Neuronal stem cell (in vitro differentiated cells): ENCODE measurements at places on chromosomes 2 and 18.

GRCh38 chr2:3041246-3041645 lies 336.4 kb downstream of the EIPR1 start:
- no peak for DNase-seq

DNA sequence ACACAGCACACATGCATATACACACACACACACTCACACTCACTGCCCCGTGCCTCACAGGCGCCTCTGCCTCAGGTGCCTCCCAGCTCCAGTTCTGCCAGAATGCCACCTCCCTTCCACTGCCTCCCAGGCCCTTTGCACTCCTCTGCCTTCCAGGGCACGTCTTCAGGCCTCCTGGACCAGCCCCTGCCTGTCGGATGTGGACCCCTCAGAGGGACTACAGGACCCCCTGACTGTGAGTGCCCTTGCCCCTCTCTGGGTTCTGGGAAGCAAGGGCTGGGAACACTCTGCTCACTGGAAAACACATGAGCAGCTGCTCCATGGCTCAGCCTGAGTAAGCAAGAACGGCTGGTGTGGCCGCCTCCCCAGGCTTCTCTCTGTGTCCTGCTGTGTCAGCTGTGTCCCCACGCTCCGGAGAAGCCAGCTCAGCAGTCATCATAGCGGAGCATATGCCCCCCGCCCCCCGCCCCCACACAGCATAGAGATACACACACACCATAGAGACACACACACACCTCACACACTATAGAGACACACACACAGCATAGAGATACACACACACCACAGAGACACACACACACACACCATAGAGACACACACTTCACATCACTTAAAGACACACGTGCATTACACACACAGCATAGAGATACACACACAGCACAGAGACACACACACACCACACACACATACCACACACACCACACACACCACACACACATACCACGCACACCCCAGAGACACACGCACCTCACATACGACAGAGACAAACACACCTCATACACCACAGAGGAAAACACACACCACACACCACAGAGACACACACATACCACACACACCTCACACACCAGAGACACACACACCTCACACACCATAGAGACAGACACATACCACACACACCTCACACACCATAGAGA lies 271.3 kb downstream of the CYRIA start:
- no peak for DNase-seq

DNA sequence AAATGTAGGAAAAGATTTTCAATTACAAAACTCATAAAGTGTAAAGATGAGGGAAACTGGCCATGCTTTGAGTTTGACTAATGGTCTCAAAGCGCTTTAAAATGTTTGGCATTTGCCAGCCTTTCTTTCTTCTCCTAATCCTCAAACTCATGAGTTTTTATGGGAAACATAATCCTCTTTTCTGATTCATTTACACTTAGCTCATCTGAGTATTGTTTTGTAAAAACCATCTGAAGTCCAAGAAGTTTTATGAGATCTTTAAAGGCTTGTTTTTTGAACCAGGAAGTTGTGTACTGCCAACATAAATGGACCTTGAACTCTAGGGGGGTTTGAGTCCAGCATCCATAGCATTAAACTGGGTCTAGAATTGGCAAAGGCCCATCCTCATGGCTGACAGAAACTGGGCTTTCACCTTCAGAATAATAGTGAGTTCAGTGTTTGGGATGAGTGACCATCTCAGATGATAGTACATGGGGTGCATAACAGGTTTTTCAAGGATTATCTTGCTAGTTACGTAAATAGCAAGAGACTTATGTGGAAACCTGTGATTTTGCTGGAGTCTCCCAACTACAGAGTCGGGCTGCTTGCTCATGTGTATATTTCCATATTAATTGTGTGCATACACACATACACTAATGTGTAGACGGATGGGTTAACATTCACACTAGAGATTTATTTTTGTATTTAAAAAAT lies 3.8 kb upstream of the LTBP1 start:
- DNase-seq, result no peak

DNA sequence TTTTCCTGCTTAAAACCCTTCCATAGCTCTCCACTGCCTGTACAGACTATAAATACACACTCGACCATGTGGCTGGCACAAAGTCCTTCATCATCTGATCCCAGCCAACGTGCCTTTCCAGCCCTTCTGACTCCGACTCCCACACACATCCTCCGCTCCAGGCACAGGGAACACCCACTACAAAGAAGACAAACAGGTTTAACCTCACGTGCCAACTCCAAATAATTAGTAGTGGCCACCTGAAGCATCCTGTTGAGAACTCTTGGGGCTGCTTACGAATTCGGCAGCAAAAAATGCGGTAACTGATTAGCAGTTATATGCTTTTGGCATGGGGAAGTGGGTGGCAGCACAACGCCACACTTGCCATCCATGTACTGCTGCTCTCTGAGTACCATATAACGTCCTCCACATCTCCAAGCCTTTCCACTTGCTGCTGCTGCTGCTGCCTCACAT lies 12.1 kb downstream of the SPIRE1 start:
- DNase-seq, result no peak

- DNase-seq, result no peak
These were observed 89.5 kb upstream of the STK39 start for GRCh38 chr2:168336786-168337388.

DNA sequence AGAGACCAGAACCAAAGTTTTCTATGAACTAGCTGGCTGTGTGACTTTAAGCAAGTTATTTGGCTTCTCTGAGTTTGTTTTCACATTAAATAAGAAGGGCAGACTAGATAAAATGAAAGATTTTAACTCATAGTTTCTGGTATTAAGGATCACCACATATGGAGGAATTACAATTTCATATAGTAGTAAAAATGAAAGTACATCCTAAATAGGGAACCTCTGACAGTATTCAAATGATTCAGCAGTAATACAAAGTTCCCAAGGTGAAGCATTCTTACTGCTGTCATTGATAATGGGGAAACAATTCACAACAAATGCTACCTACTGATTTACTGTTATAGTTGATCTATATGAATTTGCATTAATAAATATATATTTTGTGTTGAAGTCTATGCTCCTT lies 170.3 kb upstream of the VRK2 start:
- DNase-seq, result no peak

- no peak for DNase-seq
These were observed 43.0 kb downstream of the EPC2 start for GRCh38 chr2:148687543-148687942.

DNA sequence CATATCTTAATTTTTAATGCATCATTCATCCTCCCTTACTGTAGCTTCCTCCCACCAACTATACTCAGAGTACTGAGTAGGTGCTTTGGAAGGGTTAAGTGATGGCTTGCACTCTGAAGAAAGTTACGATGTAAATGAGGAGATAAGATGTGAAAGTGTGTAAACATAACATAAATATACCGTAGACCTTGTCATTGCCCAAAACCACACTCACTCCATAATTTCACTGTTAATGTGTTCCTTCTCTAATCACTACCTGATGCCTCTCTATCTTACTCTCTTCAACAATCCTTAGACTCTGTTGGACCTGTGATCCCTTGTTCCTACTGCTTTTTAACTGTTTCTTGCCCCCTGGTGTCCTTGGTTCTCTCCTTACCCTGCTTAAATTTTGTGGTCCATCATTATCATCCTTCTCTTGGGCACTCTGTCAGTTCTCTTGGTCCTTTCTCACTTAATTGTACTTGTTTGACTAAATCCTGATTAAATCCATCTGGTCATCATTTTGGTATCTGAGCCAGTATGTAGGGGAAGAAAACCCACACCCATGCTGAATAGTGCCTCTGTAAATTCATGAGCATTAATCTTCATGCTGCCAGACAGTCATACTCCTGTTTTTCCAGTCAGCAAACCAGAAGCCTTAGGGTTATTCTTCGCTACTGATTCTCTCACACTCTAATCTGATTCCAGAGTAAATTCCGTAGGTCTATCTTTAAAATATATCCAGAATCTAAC lies 45.0 kb downstream of the PMS1 start:
- DNase-seq, result no peak

DNA sequence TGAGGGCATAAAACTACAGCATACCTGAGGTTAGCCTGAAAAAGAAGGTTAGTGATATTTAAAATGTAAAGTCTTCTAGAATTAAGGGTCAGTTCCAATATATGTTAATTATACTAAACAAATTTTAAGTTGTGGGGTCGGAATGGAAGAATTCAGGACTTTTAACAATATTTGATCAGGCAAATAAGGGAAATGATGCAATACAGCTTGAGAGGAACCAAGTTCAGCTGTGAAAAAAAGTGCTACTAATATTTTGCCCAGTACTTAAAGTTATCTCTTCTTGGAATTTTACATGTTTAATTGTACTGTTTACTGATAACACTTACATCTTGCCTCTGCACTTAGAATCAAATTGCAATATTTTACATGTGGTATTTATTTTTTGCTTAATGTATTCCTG lies 345.5 kb upstream of the CWC22 start:
- no peak for DNase-seq

DNA sequence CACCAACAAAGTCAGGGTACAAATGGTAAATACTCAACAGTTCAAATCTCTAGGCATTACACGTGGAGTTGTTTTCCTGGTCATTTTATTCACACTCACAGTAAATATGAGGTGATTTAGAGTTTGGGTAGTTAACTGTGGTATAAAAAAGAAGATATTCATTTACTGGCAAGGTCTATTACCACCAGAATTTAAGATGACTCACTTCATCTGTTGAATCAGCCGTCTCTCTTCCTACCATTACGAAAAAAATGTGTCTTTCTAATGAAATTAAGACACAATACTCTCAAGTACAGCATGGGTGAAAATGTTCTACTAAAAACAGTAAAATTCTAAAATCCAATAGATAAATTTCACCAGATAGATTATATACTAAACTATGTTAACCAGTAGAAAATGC lies 21.0 kb upstream of the GPR75 start:
- DNase-seq, result no peak

DNA sequence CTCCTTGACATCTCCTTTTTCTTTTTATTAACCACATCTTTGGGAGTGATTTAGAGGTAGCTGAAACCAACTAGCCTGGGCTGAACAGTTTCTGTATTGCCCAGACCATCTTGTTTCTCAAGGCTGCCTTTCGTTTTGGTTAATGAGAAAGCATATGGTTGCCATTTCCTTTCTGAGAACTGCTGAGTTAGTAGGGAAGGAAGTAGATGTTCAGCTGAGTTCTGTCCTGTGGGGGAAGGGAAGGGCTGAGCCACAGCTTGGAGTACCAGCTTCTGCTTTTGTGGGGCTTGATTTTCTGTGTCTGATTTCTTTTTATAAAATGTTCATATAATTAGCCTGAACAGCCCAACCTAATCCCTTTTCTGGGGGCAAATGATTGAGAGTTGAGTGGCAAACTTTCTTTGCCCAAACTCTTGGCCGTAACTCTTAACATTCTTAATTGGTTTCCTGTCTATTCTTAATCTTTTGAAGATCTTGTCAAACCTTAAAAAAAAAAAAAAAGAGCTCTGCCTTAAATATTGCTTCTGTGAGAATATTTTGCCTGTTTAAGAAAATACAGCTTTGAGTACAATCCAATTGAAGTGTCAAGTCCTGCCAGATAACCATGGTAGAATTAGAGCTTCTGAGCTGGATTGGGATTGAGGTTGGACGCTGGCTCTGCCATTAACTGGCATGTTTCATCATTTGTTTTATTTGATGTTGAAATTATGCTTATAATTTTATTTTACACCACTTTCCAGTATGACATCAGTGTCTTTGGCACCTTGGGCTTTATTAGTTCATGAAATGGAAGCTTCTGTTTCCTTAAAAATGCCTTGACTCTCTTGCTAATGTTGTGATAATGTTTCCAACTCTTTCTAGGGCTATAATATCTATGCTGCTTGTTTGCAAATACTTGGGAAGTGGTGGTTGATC lies 1.9 kb upstream of the NABP1 start:
- no peak for DNase-seq

DNA sequence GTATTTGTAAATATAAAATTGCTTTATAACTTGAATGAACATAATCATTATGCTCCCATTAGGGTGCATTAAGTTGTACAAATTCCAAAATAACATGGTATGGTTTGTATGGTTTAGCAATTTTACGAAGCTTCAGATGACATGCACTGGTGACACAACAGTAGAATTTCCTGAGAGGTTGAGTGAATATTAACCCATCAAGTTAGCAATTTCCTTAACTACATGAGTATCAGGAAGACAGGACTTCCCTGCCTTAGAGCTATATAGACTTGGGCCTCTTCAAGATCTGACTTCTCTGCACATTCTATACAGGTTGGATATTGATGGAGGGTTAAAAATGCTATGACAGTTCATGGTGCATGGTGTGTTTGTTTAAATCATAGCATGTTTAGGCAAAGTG lies 60.2 kb downstream of the ZC3H6 start:
- DNase-seq, result no peak

GRCh38 chr2:143954844-143955243 lies 565.1 kb downstream of the ZEB2 start:
- no peak for DNase-seq

DNA sequence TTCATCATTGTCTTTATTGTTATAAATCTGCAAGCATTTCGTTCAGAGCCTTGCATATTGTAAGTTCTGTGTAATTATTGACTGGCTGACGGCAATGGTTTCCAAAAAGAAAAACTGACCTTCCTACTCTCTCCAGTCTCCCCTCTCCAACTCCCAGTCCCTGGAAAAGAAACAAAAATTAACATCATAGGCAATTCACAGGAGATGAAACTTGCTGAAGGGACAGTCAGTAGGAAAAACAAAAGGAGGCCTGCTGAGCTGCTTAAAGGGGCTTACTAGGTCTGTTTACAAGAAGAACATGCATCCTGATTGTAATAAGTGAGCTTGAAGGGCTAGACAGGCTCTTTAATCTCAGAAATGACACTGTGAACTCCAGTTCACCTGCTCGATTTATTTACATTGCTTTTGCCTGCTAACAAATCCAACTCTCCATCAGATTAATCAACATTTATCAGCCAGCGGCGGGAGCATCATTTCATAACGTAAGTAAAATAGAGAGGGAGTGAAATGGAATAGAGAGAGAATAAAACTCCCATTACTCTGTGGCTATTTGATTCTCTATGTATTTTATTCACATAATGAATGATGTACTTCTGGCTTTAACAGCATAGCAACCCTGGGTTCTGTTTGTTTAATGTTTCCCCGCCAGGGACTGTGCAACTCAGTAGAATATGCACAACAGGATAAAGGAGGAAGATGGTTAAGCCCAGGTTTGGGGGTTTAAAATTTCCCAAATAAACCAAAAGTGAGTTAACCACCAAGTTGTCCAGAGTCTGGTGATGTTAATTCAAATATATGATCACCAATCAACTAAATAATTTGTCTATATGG lies 256.7 kb upstream of the SETBP1 start:
- no peak for DNase-seq
